Activated T-helper 1 cell treated with anti-CD3 and anti-CD28 coated beads, Interleukin-12 subunit alpha, Interleukin-12 subunit beta, Interleukin-2, Interleukin-4 antibody, amounts not matched to agents 30 ng/mL and 10 ng/mL and 1 ng/mL, durations not matched to agents 14 hours and 24 hours and 36 hours (primary cell): ENCODE measurements at places on chromosomes 2 and 18. TPM values are rescaled to one million over a fixed set of nuclear protein-coding genes. Genes with fewer than 3 reads are reported as not detected.

- peaks cover 4% of the 10 kb centered on the region for H3K4me1 ChIP-seq
- peaks cover 28% of the 10 kb centered on the region for H3K36me3 ChIP-seq
- no peak for DNase-seq
- H3K27ac ChIP-seq = no peak overlapping the region
- no peaks in the 10 kb centered on the region for H3K27me3 ChIP-seq
Measured at GRCh38 chr2:218465987-218466633, 47.2 kb downstream of the VIL1 start.

DNA sequence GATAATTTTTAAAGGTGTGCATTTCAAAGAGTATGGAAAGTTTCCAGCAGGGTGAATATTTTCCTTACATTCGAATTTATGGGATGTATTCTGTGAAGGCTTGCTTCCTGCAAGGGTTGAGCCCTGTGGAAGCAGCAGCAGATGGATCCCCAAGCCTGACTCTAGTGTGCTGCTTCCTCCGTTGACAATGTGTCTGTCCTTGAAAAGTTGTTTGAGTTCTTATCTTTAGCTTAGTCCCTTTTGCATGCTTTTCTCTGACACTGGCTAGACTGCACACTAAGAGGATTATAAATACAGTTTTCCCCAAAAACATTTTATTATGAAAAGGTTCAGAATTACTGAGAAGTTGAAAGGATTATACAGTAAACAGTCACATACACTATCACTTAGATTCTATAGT, 86.3 kb downstream of the CEP192 start:
- no peak overlapping the region for H3K4me3 ChIP-seq
- peaks cover 77% of the 10 kb centered on the region for H3K36me3 ChIP-seq
- H3K4me1 ChIP-seq = no peaks in the 10 kb centered on the region
- H3K27ac ChIP-seq = no peak overlapping the region
- no peak for DNase-seq
- no peaks in the 10 kb centered on the region for H3K27me3 ChIP-seq

- H3K27ac ChIP-seq = no peak overlapping the region
- H3K27me3 ChIP-seq = peaks cover 3% of the 10 kb centered on the region
- no peaks in the 10 kb centered on the region for H3K36me3 ChIP-seq
Measured at GRCh38 chr2:57876313-57876712, 170.3 kb upstream of the VRK2 start.

GRCh38 chr2:95185973-95186372, 20.4 kb downstream of the ZNF2 start:
- peaks cover 1% of the 10 kb centered on the region for H3K27me3 ChIP-seq
- no peak for DNase-seq
- H3K4me3 ChIP-seq = no peak overlapping the region
- peaks cover 24% of the 10 kb centered on the region for H3K36me3 ChIP-seq

DNA sequence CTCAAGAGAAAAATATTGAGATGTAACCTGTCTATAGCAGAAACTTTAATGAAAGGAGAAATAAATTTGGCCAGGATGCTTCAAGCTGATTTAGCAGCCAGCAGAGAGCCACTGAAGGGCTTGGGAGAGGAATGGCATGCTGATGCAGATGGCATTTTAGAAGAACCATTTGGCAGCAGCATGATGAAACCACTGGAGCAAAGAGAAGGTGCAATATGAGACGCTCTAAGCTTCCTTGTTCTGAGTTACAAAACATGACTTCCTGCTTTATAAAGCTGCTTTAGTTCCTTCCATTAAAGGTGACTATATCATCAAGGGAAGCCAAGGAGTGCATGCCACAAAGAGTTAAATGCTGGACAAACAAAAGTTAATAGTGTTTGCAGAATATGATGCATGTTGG, 189.7 kb downstream of the PID1 start:
- H3K4me3 ChIP-seq = no peak overlapping the region
- H3K27me3 ChIP-seq = no peaks in the 10 kb centered on the region
- DNase-seq = no peak
- H3K4me1 ChIP-seq = no peaks in the 10 kb centered on the region

DNA sequence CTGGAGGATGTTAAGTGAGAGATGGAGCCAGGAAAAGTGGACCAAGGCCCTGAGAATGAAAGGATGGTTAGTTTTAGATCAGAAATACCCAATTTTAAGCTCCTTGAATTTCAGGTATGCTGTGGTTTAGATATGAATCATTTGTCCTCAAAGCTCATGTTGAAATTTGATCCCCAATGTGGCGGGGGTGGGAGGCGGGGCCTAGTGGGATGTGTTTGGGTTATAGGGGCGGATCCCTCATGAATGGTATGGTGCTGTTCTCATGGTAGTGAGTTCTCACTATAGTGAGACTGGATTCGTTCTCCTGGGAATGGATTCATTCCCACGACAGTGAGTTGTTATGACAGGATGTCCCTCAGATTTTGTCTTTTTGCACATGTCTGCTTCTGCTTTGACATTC, 11.4 kb downstream of the MYO5B start:
- no peaks in the 10 kb centered on the region for H3K4me1 ChIP-seq
- no peak overlapping the region for H3K4me3 ChIP-seq

DNA sequence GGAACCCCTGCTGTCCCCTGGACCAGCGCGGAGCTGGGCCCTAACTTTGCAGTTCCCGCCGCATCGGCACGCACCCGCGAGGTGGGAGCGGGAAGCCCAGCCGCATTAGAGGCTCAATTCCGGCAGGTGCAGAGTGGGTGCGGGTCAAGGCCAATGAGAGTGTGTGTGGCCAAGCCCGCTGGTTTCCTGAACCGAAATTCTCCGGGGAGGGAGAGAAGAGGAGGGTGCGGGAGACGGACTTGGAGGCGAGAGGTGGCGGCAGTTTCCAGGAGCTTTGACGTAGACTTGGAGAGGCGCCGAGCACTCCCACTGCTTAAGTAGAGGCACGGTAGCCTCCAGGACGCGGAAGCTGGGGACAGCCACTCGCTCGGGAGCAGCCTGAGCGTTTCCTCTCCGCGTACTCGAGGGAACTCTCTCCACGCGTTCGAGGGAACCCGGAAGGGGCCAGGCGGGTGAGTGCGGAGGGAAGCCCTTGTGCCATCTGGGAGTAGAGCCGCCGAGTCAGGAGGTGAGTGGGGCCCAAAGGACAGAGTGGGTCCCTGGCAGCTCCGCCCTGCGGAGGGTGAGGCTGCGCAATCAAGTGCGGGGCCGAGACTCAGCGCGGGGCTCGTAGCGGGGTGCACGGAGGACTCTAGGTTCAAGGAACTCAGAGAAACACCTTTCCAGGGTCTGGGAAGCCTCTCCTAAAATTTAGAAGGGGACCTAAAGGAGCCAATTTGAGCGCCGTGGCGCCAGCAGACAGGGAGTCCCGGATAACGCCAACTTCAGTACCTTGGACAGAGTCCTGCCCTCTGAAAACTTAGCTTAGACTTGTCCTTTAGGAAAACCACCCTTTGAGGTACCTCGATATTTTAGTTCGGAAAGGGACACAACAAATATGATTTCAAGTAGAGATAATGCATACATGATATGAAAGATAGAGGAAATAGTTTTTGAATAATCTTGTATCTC, at the start of gene FAM237A:
TSS of gene FAM237A (plus strand) at position 413 of the 951 bp plus-strand sequence. CDS start 1,750 bp downstream, outside the sequence.
- no peak for DNase-seq

DNA sequence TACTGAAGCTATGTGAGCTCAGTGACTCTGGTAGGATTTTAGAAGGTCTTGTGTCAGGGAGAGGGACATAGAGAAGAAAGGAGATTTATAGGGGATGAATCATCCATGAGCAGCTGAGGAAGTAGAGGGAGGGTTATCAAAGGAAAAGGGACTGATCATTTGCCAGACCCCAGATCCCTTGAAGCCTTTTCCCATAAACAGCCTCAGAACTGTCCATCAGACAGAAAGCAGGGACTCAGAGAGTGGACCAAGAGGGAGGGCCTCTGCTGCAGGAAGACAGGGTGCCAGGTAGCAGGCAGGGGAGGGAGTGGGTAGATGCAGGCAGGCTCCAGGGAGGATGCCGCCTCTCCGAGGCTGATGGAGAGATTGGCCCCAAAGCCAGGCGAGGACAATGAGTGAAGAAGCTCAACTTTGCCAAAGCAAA, 133.9 kb downstream of the TNS1 start:
- no peak overlapping the region for H3K27ac ChIP-seq
- DNase-seq = no peak
- H3K36me3 ChIP-seq = no peaks in the 10 kb centered on the region
- peaks cover 2% of the 10 kb centered on the region for H3K27me3 ChIP-seq
- no peaks in the 10 kb centered on the region for H3K4me1 ChIP-seq

DNA sequence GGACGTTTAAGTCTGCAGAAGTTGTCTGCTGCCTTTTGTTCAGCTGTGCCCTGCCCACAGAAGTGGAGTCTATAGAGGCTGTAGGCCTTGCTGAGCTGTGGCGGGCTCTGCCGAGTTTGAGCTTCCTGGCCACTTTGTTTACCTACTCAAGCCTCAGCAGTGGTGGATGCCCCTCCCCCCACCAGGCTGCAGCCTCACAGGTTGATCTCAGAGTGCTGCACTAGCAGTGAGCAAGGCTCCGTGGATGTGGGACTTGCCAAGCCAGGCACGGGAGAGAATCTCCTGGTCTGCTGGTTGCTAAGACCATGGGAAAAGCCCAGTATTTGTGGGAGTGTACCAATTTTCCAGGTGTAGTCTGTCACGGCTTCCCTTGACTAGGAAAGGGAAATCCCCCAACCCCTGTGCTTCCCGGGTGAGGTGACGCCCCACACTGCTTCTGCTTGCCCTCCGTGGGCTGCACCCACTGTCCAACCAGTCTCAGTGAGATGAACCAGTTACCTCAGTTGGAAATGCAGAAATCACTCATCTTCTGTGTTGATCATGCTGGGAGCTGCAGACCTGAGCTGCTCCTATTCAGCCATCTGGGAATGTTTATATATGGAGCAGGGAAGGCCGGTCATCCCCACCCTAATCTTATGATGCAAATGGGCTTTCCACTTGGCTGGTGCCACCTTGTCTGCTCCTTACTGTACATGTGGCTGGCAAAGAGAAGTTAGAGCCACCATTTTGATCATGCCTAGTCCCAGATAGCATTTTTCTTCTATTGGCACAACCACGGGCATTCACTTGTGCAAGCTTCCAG, 156.9 kb upstream of the ITGA6 start:
- peaks cover 10% of the 10 kb centered on the region for H3K36me3 ChIP-seq
- H3K4me3 ChIP-seq = no peak overlapping the region
- peaks cover 3% of the 10 kb centered on the region for H3K27me3 ChIP-seq
- H3K27ac ChIP-seq = no peak overlapping the region
- H3K4me1 ChIP-seq = peaks cover 12% of the 10 kb centered on the region

- H3K27ac ChIP-seq = no peak overlapping the region
- no peak for DNase-seq
- no peaks in the 10 kb centered on the region for H3K27me3 ChIP-seq
- H3K36me3 ChIP-seq = peaks cover 70% of the 10 kb centered on the region
- no peaks in the 10 kb centered on the region for H3K4me1 ChIP-seq
Measured at GRCh38 chr2:215338883-215339679, 27.2 kb downstream of the ATIC start.

DNA sequence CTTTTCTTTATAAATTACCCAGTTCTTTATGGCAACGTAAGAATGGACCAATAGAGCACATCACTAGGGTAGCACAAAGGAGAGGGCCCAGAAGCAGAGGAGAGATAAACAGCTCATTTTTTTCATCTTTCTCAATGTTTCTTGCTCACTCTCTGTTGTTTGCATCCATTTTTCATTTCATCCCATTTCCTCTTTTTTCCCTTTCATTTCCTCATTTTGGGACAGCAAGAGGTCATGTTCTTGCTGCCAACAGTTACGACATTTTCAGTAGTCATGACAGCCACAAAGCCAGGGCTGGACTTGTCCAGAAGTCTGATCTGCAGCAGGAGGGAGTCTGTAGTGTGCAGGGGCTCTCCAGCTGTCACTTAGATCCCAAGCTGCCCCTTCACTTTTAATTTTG, 52.7 kb upstream of the CYP1B1 start:
- peaks cover 4% of the 10 kb centered on the region for H3K4me1 ChIP-seq
- no peak overlapping the region for H3K27ac ChIP-seq
- peaks cover 2% of the 10 kb centered on the region for H3K36me3 ChIP-seq
- no peak for DNase-seq
- H3K4me3 ChIP-seq = no peak overlapping the region

DNA sequence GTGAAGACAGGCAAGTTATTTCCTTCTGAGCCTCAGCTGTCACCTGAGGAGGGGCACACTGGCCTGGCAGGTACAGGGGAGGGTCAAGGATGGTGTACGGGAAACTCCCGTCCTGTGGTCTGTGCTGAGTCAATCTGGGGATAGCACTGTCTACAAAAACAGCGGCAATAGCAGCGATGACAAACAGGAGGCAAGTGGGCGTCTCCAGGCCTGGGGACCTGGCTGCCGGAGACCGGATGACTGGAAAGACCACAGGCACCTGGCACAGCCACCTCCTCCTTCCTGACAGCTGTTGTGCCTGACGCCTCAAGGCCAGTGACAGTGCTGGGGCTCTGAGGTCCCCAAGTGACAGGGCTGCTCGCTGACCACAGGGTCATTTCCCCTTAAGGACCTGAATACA, 202.1 kb upstream of the HS6ST1 start:
- peaks cover 4% of the 10 kb centered on the region for H3K27me3 ChIP-seq
- no peak overlapping the region for H3K4me3 ChIP-seq
- peaks cover 23% of the 10 kb centered on the region for H3K4me1 ChIP-seq
- peaks cover 3% of the 10 kb centered on the region for H3K36me3 ChIP-seq
- H3K27ac ChIP-seq = peak overlapping the region; percentile 48
- peak; percentile 57 for DNase-seq

GRCh38 chr2:30209227-30209626, 22.1 kb upstream of the LBH start:
- H3K36me3 ChIP-seq = no peaks in the 10 kb centered on the region
- peak overlapping the region; percentile 41 for H3K27ac ChIP-seq
- H3K27me3 ChIP-seq = peaks cover 6% of the 10 kb centered on the region
- H3K4me3 ChIP-seq = no peak overlapping the region
- peaks cover 22% of the 10 kb centered on the region for H3K4me1 ChIP-seq

DNA sequence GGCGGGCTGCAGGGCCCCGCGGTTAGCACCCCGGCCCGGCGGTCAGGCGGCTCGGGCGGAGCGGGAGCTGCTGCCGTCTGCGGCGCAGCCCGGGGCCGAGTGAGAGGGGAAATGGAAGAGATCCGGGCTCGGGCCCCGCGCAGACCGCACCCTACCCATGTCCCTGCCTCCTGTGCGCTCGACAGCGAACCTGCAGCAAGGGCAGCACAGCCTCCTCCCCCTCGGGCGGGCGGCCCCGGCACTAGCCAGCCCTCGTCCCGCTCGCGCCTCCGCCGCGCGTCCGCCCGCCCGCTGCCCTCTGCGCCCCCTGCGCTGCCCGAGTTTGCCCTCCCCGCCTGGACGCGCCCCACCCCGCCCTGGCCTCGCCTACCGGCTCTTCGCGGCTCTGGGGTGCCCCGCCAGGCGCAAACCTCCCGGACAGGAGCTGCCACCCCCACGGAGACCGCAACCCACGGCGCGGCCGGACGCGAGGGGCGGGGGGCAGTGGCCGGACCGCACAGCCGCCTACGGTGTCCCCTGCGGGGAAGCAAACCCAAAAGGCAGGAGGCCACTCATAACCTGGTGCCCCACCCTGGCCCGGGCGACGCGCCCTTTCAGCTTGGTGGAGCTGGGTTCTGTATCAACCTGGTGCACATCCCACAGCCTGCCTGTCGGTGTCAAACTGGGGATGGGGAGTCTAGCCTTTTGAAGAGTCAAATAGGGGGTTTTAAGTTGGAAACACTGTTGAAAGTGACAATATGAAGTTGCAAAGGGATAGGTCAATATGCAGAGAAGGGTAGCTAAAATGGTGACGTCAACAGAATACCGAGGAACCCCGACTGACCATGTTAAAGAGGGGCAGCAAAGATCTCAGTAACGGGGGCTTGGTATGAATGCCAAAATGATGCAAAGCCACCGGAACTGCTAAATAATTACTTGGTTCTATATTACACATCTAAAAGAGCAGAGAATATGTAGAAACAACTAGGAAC, at the start of gene IHH:
TSS of gene IHH (minus strand) at position 101 of the 971 bp plus-strand sequence. CDS start 454 bp downstream, outside the sequence.
- H3K27ac ChIP-seq = no peak within 1 kb of the TSS
- no peak within 1 kb of the TSS for H3K4me3 ChIP-seq
- DNase-seq = no peak
- H3K36me3 ChIP-seq = no peaks in the 10 kb centered on the region
- no peaks in the 10 kb centered on the region for H3K4me1 ChIP-seq

The CHRNG gene
- not detected in 2 replicates for total RNA-seq

The SRSF7 gene
- 417 and 422 TPM in 2 replicates for total RNA-seq

The METTL5 gene
- total RNA-seq = 92.0 and 92.1 TPM in 2 replicates

The INO80C gene
- total RNA-seq = 35.2 and 43.7 TPM in 2 replicates

The KIF1A gene
- 0.66 and 0.83 TPM in 2 replicates for total RNA-seq

The PPP1R1C gene
- total RNA-seq = not detected in 2 replicates

The BOLL gene
- 0.51 TPM in 1 of 2 replicates, not detected in the other for total RNA-seq
